Cortex of kidney (tissue), 1 donor: ENCODE measurements at places on chromosomes 3 and 15.

DNA sequence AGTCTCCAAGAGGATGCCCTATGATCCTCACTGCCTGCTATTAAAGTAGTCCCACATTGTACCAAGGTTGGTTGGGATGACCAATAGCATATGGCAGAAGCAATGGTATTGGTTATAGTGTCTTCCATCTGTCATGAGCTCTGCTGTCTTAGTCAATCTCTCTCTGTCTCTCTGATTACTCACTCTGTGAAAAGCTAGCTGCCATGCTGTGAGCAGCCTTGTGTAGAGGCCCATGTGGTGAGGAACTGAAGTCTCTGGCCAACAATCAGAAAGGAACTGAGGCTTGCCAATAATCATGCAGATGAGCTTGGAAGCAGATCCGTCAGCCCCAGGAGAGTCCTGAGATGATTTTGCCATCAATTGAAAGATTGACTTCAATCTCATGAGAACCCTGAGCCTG is 60.3 kb upstream of the CFAP161 start:
- no peak for DNase-seq

- no peak for DNase-seq
These were observed 192.4 kb downstream of the CDIN1 start for GRCh38 chr15:36771826-36772225.

GRCh38 chr3:176041812-176042211 is 1155.5 kb downstream of the TBL1XR1 start:
- no peak for DNase-seq

GRCh38 chr15:69315402-69316110 is 16.8 kb downstream of the PAQR5 start:
- no peak for DNase-seq
